Jurkat, Clone E6-1 (cell line): ENCODE measurements at places on chromosomes 5 and 9.

GRCh38 chr5:136269973-136270372 lies 77.0 kb upstream of the SMIM32 start:
- no peak for DNase-seq

DNA sequence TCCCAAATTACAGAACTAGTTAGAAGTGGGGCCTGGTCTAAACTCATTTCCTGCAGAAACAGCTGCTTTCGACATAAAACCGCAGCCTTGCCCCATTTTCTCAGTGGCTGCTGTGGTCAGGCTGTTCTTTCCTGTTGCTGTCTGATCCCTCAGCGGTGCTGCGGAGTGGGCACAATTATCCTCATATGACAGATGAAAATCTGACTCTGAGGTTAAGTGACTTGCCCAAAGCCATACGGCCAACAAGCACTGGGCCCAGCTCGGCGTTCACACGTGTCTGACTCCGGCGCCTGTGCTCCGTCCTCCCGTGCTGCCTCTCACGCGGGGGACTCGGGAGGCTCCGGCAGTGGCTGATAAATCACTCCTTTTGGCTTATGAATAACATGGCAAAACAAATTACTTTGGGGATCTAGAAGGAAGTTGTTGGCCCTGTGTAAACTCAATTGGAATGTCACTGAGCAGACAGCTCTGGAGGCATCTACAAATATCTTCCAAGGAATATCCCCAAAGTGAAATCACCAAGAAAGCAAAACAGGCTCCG lies 142.6 kb upstream of the LMX1B start:
- peak; percentile 95 for DNase-seq

- DNase-seq, result no peak
These were observed 146.7 kb downstream of the ROR2 start for GRCh38 chr9:91803151-91803940.

GRCh38 chr9:86637515-86637914 lies 283.3 kb upstream of the TUT7 start:
- peak; percentile 11 for DNase-seq

- DNase-seq, result no peak
These were observed 27.6 kb downstream of the TPPP start for GRCh38 chr5:665541-665955.

- DNase-seq, result peak; percentile 25
These were observed 128.4 kb downstream of the SNX18 start for GRCh38 chr5:54645882-54646355.

- DNase-seq, result no peak
These were observed 65.4 kb downstream of the MED27 start for GRCh38 chr9:132014218-132014805.

- DNase-seq, result no peak
These were observed 9.0 kb upstream of the CCDC125 start for GRCh38 chr5:69341520-69342161.

DNA sequence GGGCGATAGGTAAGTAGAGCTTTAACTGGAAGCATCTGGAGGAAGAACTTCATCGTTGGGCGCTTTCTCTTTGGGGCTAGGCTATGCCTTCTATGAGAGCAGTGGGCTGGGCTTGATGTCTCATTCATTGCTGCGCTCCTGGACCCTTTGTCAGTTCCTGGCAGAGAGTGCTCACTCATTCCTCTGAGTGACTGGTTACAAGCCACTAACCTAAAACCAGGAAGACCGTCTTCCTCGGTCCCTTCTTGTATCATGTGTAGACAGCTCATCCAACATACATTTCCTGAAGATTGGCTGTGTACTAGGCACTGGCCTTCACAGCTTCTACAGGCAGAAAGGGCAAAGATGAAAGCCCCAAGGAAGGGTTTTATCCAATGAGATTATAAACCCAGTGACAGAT lies 6.4 kb downstream of the SWI5 start:
- no peak for DNase-seq

GRCh38 chr9:110890416-110890815 lies 147.9 kb downstream of the LPAR1 start:
- no peak for DNase-seq

- DNase-seq, result no peak
These were observed 142.0 kb downstream of the EGFLAM start for GRCh38 chr5:38400365-38400764.

- DNase-seq, result no peak
These were observed 22.6 kb upstream of the CCDC112 start for GRCh38 chr5:115319007-115319406.

- no peak for DNase-seq
These were observed 6.5 kb downstream of the RORB start for GRCh38 chr9:74503666-74504065.

- no peak for DNase-seq
These were observed 26.6 kb downstream of the COL23A1 start for GRCh38 chr5:178563621-178564020.

DNA sequence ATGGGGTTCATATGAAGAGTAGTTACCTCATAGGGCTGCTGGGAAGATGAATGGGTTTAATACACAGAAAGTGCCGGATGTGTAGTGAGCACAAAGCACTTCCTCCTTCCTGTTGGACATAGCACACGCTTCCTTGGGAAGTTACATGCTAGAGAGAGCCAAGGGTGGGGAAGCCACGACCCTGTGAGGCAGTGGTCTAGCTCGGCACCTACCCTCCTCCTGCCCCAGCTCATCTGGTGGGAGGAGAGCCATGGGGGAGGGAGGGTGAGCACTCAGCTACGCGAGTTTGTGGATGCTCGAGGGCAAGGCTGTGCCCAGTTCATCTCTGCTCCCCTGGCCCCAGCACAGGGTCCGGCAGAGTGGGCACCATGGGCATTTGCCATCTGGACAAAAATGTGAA lies 43.6 kb upstream of the NEK6 start:
- DNase-seq, result no peak

DNA sequence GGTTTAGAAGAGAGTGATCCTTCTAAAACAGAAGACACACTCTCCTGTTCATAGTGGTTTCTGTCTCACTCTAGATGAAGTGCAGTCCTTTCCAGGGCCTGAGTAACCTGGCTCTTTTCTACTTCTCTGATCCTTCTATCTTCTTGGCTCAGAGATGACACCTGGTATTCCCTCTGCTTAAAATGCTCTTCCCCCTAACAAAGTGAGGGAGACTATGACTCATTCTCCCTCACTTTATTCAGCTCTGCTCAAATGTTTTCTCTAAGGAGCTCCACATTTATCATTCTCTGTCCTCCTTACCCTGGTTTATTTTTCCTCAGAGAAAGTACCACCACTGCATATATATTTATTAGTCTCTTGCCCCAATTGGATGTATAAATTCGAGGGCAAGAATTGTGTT lies 24.6 kb downstream of the TUT7 start:
- no peak for DNase-seq

GRCh38 chr9:80538976-80539375 lies 967.2 kb downstream of the TLE4 start:
- DNase-seq, result no peak

DNA sequence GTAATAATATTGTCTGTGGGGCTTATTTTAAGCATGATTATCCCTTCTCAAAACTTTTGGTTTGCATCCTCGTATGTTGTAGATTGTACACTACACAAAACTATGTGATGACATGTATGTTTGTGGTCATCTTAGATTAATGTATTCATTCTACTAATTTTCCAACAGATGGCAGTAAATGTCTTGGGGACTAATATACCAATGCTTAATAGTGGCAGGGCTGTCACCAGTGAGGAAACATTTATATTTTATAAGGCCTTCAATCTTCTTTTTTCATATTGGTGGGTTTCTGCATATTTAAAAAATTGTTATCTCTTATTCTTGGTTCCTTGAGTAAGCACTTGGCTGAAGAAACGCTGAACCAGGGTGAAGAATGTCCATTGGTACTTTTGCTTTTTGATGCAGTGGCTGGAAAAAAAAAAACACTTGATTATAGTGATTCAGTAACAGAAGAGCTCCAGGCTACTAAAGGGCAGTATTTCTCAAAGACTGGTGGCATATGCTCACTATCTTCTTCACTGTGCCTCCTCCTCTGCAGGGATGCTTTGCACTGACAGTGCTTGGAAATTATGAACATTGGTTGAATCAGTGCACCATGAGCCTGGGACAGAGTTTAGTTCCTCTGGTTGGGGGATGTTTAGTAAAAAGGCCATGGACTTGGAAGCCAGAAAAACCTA lies 530.3 kb downstream of the RASEF start:
- no peak for DNase-seq

DNA sequence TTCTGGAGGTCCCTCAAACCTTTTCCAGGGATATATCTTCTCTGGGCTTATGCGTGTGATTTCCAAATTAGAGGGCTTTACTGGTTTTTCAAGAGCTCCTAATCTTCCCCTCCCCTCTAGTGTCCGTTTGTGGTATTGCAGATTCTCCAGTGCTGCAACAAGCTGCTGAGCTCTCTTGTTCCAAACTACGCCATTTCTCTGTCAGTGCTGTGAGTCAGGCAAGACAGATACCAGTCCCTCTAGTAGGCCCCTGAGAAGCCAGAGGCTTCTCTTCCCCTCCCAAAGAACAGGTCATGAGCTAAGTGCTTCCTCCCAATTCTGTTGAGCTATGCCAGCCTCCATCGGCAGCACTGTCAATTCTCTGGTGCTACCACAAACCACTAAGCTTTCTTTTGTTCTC lies 149.5 kb downstream of the FANCC start:
- peak; percentile 84 for DNase-seq

GRCh38 chr5:82594097-82594496 lies 315.9 kb upstream of the RPS23 start:
- no peak for DNase-seq

GRCh38 chr5:7849681-7850394 lies 1.1 kb downstream of the CFAP90 start:
- DNase-seq, result no peak

DNA sequence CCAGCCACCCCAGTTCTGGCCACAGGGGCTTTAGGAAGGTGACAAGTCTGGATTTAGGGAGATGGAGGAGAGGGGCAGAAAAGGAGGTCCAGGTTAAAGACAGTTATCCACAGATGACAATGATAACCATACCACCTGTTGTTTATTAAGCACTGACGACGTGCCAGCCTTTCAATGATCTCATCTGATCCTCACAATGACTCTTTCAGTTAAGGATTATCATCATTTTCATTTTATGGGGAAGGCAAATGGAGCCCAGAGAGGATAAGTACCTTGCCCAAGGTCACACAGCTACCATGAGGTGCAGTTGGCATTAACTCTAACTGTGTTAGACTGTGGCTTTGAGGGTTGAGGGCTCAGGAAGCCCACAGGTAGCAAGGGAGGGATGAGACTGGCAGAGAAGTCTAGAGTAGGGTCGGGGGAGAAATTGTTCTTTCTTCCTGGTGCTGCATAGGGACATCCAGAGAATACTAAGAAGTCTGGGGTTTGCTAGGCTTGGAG lies 21.5 kb upstream of the JADE2 start:
- DNase-seq, result peak; percentile 58

DNA sequence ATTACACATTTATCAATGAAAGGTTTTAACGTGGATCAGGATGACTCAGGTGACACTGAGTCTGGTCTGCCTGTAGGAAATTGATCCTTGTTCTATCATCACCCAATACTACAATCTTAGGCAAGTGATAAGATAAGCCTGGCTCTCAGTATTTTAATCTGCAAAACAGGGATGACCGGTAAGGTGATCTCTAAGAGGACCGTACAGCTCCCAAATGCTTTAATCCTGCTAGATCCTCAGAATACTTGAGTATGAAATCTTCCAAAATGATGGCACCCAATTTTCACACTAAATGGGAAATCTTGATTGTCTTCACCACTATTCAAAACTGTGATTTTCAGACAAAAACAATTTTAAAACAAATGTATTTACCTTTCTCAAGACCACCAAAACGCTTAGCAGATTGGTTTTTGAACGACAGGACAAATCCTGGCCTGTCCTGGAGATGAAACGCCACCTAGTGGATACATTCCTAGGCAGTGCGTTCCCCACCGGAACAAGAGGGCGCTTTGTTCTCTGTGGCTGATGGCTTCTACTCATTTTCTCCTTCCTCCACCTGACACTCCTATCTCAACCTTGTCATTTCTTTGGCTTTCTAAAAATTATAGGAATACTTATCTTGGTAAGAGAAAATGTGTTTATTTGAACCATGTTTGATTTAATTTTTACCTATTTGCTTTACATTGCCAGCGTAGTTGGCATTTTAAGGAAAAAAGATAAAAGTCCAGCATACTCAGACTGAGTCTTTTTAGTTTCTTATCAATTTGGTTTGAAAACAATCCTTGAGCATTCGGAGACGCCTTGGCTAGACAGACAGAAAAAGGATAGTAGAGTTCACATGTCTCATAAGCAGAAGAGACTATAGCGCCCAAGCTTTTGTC lies 41.2 kb upstream of the VCAN start:
- peak; percentile 74 for DNase-seq

DNA sequence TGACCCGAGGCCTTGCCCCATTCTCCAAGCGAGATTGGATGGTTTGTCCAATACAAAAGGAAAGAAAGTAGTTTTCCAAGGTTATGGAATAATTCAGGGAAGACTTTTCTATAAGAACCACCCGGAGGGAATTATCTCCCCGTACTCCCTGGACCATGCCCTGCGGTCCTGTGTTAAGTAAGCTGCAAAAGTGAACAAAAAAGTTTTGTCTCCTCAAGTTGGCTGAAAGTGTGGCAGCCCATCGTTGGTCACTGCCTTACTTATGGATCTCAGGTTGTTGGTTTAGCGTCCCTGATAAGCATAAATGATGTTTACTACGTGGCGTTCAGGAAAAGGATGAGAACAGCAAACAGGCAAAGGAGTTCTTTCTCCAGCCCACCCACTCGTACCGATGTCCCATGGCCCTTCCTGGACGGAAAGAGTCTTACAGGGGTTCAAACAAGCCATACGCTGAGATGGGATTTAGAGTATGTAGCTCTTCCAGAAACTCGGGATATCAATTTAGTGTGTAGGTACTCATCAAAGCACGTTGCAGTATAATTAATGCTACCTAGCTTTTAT lies 413 bp upstream of the AUH start:
- no peak for DNase-seq

DNA sequence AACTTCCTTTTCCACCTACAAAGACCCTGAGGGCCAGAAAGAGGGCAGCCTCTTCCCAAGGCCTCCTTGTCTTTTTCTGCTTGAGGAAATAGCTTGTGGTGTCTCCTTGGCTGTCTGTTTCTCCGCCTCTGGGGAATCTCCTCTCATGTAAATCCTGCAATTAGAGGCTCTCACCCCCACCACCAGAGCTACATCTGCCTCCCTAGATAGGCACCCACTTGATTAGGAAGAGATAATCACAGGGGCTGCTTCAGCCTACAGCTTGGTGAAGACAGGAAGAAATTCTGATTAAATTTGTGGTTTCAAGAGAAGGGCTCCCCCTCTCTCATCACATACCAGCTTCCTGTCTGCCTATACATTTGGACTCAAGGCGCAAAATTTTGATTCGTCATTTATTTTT lies 75.6 kb downstream of the TLR4 start:
- no peak for DNase-seq

GRCh38 chr5:173325091-173325698 lies 3.0 kb downstream of the STC2 start:
- DNase-seq, result no peak
